Epithelial cell of proximal tubule (primary cell): ENCODE measurements at places on chromosomes 11 and 22. TPM values are rescaled to one million over a fixed set of nuclear protein-coding genes. Genes with fewer than 3 reads are reported as not detected.
A peak's percentile ranks its signal among the peaks of the same experiment; 100 is the strongest.

The PANX2 gene
- 0.07 and 0.12 TPM in 2 replicates for total RNA-seq

The PNPLA3 gene
- 7.6 and 12.4 TPM in 2 replicates for total RNA-seq

The SAA1 gene
- total RNA-seq: 46.7 and 69.7 TPM in 2 replicates

The OR8G5 gene
- total RNA-seq: not detected in 2 replicates

- no peak for DNase-seq
These were observed 15.5 kb downstream of the RBX1 start for GRCh38 chr22:40966726-40967085.

DNA sequence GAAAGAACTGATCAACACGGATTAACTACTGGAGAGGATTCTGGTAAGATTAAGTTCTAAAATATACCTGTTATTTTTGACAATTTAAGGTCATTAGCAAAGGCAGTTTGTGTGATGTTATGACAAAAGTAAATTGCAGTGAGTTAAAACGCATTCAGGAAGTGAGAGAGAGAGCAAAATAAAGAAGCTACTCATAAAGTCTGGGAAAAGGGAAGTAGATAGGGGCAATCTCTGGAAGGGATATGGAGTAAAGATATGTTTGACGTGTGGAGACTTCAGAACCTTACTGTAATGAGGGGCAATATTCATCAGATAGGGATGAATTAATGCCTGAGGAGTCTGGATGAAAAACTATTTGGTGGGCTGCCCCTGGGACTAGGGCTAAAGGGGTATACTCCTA is 16.8 kb downstream of the OR56B4 start:
- no peak for DNase-seq

- DNase-seq: no peak
These were observed 6.5 kb downstream of the GAL3ST3 start for GRCh38 chr11:66042227-66042995.

DNA sequence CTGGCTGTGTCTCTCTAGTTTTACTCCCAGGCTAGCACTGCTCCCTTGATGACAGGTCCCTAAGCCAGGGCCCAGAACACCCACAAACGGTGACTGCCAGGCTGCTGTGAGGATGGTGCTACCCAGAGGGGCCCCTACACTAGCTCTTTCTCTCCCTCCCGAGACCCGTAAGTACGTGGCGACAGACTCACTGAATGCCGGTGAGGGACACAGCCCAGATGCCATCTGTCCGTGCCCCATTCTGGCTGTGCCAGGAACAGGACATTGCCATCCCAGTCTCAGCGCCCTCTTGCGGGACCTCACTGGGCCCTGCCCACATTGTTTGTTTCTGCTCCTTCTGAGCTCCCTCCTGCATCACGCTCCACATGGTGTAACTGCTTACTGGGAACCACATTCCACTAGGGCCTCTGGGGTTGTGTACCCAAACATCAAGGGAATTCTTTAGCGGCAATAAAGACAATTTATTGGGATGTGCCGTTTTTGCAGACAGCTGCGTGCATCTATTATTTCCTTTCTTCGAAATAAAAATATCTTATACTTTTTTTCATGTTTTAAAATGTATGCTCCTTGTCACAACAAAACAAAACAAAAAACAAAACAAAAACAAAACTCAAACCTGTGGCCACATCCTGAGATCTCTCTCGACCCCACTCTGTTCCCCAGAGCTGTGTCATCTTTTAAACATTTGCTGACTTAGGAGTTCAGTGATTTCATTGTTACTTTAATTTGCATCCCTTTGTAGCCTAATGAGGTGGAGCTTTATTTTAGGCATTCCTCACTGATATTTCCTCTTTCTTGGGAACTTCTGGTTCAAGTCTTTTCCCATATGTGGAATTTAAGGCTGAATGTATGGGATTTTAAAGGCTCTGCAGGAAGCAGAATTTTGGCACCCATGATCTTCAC is 4.4 kb upstream of the TPCN2 start:
- peak; percentile 47 for DNase-seq

- no peak for DNase-seq
These were observed 38.2 kb downstream of the OR10A6 start for GRCh38 chr11:7892840-7893254.

GRCh38 chr11:44997566-44997965 is 46.9 kb upstream of the TP53I11 start:
- no peak for DNase-seq

DNA sequence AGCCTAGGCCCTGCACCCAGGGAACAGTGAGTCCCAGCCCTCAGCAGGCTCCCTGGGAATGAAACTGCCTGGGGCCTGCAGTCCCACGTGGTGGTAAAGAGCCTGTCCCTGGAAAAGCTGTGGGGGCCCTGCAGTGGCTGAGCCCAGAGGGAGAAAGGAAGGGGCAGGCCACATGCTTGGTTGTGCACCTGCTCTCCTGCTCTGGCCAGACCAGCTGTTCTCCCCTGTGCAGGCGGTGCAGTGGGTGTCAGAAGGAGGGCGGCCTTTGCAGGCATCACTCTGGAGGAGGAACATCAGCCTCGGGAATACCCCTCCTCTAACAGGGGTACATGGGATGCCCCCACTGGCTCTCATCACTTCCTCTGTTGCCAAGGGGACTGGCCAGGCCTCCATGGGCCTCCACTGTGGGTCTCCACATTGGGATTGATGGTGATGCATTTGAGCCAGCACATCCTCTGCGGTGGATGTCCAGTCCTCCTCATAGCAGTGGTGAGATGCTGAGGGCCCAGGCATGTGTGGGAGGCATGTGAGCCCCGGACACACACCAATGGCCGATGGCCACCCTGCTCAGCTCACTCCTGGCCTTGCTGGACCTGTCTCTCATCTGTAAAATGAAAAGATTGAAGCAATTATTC is 690.4 kb downstream of the BRD1 start:
- no peak for DNase-seq

DNA sequence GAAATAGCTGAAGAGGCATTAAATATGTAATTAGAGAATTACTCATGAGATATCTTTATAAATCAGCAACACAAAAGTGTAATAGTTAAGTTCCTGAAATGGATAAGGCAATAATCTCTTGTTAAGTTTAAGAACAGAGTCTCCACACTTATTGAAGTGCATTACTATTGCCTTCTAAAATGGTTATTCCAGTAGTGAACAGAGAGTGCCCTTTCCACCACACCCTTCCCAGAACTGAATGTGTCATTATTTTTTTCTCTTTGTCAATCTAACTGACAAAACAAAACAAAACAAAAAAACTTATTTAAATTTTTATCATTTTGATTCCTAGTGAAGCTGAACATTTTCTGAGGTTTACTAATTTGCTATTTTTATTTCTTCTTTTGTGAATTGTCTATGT is 9.2 kb upstream of the PRRG4 start:
- no peak for DNase-seq

GRCh38 chr11:108293229-108293628 is 70.4 kb downstream of the ATM start:
- DNase-seq: no peak

DNA sequence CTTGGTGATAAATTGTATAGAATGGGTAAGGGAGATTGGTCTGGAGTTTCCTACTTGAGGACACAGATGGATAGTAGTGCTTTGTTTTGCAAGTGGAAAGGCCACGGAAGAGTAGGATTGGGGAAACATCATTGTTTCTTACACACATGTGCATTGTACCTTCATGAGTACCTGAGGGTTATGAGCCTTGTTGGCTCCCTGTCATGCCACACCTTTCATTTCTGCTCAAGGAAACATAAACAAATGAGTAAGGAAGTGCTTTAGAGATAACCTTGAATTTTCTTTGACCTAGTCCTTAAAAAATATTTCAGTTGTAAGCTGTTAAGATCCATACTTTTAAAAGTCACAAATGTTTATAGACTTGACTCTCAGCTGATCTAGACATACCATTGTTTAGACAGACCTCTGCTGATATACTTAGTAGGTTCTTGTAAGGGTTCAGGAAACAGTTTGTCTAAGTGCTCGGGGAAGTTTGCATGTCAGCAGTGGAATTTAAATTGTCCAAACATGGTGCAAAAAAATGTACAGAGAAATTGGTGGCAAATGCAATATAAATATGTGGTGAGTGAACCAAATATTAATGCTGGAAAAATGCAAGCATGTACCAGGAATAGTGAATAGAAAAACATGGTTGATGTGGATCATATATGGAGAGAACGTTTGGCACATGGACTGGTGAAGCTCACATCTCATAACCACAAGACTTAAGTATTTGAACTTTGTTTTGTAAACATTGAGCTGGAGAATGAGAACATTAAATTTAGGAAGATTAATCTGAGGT is 40.9 kb downstream of the GAS2 start:
- no peak for DNase-seq

DNA sequence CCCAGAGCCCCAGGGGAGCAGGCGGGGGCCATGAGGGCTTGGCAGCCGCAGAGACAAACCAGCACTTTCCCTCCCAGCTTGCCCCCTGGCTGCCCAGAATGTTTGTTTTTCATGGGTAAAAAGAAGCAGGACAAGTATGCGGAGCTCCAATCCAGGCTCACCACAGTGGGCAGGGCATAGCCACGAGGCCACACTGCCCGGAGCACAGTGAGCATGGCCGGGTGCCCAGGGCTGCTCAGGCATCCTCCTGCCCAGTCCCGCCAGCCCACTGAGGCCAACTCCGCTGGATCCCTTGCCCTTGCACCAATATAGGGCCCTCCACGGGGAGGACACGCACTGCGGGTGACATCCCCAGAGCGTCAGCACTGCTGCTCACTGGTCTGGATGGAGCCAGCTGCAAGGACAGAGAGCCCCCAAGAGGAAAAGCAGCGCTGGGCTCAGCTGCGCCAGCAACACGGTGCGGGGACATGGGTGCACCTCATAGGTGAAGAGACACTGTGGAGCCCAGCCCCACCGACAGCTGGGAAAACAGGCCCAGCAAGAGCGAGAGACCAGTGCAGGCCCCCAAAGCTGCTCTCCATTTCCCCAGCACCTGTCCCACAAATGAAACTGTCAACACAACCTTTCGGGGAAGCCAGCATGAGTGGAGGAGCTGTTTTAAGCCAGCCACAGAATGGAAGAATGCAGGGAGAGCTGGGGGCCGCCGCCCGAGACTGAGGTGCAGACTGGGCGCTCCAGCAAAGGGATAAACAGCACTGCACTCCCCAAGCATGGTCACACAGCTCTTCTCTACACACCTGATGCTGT is 24.8 kb downstream of the ARVCF start:
- DNase-seq: no peak

GRCh38 chr11:13135385-13136271 is 126.5 kb downstream of the RASSF10 start:
- DNase-seq: no peak

DNA sequence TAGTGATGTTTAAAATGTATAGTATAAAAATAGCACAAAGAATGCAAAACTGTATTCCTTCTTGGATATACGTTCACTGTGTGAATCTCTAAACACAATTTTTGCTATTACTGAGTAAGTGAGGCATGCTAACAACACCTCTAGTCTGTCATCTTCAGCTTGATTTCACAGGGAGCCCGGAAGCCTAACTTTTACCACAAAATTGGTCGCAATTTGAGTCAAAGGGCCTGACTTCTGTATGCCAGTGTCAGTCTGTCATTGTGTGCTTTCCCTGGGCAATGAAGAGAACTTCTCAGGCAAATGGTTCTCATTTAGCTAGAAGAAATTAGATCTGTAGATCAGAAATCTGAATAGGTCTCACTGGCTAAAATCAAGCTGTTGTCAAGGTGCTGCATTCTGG is 1059.5 kb downstream of the FAM181B start:
- DNase-seq: no peak

DNA sequence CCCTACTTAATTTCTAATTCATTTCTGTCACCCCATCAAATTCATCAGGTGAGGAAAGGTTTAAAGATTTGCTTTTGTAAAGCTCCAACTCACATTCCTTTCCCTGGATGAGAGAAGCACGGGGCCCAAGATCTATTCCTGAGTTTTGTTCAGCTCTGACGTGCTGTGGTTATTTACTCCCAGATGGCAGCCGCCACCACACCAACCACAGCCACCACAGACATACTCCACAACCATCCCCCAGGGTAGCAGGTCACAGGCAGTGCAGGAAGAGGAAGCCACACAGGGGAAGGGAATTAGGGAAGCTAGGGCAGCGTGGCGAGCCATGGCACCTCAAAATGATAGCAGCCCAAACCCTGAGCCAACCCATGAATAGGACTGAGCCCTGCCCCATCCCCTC is 63.5 kb upstream of the CSNK2A3 start:
- no peak for DNase-seq

GRCh38 chr11:73387594-73388264 is 11.5 kb downstream of the RELT start:
- DNase-seq: no peak

DNA sequence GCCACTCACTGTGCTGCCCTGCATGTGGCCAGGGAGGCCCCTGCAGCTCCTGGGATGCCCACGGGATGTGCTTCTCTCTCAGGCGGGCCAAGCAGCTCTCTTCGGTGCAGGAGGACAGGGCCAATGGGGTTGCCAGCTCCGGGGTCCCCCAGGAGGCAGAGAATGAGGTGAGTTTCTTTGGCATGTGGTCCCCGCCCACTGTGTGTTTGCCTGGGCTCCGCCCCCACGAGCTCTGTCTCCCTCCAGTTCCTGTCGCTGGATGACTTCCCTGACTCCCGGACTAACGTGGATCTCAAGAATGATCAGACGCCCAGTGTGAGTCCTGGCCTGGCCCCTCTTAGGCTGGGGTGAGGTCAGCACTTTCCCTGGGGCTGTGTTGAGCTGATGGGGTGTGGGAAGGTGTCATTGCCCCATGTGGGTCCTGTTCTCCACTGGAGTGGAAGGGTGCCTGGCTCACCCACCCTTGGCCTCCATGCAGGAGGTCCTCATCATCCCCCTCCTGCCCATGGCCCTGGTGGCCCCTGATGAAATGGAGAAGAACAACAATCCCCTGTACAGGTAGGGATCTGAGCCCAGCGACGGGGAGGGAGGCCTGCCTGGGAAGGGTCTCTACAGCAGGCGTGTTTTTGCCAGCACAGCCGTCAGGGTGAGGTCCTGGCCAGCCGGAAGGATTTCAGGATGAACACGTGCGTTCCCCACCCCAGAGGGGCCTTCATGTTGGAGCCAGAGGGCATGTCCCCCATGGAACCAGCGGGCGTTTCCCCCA is 7.7 kb downstream of the SCO2 start:
- no peak for DNase-seq

DNA sequence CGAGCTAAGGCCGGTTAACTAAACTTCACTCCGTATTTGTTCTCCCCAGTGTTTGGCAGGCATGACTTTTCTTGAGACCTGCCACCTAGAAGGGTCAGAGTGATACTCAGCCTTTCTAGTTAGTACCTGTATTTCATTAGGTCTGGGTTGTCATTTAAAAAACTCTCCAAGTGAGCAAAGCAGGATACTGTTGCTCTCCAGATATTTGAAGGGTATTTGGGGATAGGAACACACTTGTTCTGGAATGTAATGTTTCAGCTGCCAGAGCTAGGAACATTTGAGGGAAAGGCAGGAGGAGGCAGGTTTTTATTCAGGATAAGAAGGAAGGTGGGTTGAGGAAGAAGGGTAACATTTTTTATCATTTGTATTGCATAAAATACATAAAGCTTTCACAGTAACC is 140.1 kb downstream of the TRIM44 start:
- DNase-seq: no peak
